ENCODE measurements at places on chromosomes 3 and 15.

DNA sequence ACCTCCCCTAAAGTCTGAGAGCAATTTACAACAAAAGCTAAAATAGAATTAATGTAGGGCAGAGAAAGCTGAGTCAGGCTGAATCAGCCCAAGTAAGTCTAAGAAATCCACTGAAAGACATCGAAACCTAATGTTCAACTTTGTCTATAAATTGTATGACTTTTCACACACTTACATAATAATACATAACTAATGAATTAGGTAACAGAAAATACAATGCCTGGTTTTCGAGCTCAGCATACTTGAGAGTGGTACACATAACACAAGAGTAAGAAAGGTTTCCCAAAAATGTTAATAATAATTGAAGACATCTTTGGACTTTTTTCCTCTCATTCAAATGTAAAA is 55.3 kb upstream of the VGLL4 start:
- ATAC-seq, result no peak

DNA sequence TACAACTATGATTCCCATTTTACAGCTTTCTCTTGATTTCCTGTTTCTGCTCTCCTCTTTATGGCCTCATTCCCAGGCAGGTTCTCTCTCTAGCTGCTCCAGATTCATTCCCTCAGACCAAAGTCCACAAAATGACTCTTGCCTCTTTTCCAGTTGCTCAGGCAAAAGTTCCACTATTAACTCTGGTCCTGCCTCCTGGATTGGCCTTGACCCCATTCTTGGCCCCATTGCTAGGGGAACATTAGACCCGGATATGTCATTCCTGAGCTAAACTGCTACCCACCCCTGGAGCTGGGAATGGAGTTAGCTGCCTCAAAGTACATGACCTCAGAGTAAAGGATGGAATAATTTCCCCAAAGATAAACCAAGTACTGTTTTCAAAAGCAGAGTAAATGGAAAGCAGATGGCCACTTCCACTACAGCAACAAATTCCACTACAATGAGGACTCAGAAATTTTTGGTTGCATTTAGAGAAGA is 73.0 kb upstream of the GAP43 start:
- no peak for ATAC-seq

DNA sequence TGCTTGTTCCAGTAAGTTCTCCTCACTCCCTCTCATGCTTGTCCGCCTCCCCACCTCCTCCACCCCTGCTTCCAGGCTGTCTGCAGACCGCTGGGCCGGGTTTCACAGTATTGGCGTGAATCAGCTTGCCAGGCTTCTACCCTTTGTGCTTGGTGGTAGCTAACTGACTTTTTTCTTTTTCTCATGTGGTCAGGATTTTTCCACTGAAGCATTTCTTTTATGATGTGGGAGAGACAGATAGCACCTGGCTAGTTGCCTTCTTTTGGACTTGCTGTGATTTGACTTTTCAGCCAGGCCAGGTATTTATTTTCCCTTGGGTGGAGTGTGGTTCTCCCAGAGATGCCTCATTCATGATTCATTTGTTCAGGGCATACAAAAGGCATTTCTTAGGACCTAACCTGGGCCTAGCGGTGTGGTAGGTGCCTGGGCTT is 60.6 kb downstream of the ST6GAL1 start:
- no peak for ATAC-seq

- no peak for ATAC-seq
Observed at GRCh38 chr15:72803006-72803405, 19.4 kb upstream of the ADPGK start.
